Activated CD4-positive, alpha-beta memory T cell treated with anti-CD3 and anti-CD28 coated beads for 36 hours (primary cell): ENCODE measurements at places on chromosomes 5 and 9.

GRCh38 chr9:121294866-121295661, 27.1 kb downstream of the GSN start:
- peaks cover 9% of the 10 kb centered on the region for H3K4me1 ChIP-seq
- no peak for DNase-seq
- H3K36me3 ChIP-seq = no peaks in the 10 kb centered on the region
- H3K27ac ChIP-seq = no peak overlapping the region

- H3K4me1 ChIP-seq = no peaks in the 10 kb centered on the region
- no peaks in the 10 kb centered on the region for H3K36me3 ChIP-seq
- no peak for DNase-seq
- no peak overlapping the region for H3K4me3 ChIP-seq
- no peak overlapping the region for H3K27ac ChIP-seq
Observed at GRCh38 chr9:26789959-26790358, 102.6 kb downstream of the CAAP1 start.

GRCh38 chr5:159097784-159098602, 1.7 kb downstream of the EBF1 start:
- no peak for DNase-seq
- H3K36me3 ChIP-seq = no peaks in the 10 kb centered on the region
- peak overlapping the region; percentile 79 for H3K4me3 ChIP-seq
- H3K4me1 ChIP-seq = peaks cover 32% of the 10 kb centered on the region
- no peak overlapping the region for H3K27ac ChIP-seq

- H3K36me3 ChIP-seq = peaks cover 2% of the 10 kb centered on the region
- peaks cover 48% of the 10 kb centered on the region for H3K4me1 ChIP-seq
- no peaks in the 10 kb centered on the region for H3K27me3 ChIP-seq
- H3K4me3 ChIP-seq = no peak overlapping the region
- no peak for DNase-seq
Observed at GRCh38 chr9:77954013-77954665, 77.5 kb downstream of the GNAQ start.

GRCh38 chr5:52749666-52750065, 38.0 kb upstream of the ITGA1 start:
- no peak for DNase-seq
- H3K4me3 ChIP-seq = no peak overlapping the region
- no peak overlapping the region for H3K27ac ChIP-seq
- H3K27me3 ChIP-seq = peaks cover 1% of the 10 kb centered on the region

DNA sequence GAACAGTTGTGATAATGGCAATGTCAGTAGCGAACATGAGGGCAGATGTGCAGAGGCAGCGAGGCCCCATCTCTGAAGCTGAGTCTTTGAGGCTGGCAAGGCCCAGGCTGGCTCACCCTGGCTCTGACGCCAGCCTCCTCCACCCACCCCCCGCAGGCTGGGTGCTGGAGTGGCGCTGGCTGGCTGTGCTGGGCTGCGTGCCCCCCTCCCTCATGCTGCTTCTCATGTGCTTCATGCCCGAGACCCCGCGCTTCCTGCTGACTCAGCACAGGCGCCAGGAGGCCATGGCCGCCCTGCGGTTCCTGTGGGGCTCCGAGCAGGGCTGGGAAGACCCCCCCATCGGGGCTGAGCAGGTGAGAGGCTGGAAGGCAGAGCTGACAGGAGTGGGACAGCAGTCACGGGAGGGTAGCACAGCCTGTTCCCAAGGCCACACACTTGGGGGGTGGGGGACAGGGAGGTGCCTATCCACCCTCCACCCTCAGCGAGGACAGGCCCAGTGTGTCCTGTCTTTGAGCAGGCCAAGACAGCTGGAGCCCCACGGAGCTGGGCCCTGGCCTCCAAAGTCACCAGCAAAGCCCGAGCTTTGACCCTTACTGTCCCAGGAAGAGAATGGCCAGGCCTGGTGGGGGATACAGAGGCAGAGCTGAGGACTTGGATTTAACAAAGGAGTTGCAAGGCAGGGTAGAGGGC, 5.6 kb downstream of the SLC2A8 start:
- no peak overlapping the region for H3K4me3 ChIP-seq
- peaks cover 40% of the 10 kb centered on the region for H3K27me3 ChIP-seq
- H3K36me3 ChIP-seq = no peaks in the 10 kb centered on the region
- DNase-seq = no peak

GRCh38 chr5:53820802-53821171, 260.3 kb downstream of the NDUFS4 start:
- no peak for DNase-seq
- no peak overlapping the region for H3K4me3 ChIP-seq

DNA sequence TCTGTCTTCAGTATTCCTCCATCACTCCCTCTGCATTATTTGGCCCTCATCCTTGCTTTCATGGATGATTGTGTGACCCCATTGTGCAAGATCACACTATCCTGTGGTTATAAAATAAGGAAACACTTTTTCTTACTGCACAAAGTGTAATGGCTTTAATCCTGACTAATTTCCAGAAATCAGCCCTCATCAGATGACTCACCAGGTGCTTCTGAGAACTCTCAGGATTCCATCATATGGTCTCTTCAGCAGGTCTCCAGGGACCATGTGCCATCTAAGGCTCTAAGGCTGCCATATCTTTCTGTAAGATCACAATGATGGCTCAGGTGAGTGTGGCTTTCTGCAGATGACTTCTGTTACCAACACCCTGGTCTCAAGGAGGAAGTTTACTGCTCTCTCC, 27.3 kb upstream of the FER start:
- H3K4me3 ChIP-seq = no peak overlapping the region
- no peak overlapping the region for H3K27ac ChIP-seq
- no peaks in the 10 kb centered on the region for H3K36me3 ChIP-seq
- peaks cover 9% of the 10 kb centered on the region for H3K27me3 ChIP-seq
- no peak for DNase-seq
- H3K4me1 ChIP-seq = peaks cover 3% of the 10 kb centered on the region

DNA sequence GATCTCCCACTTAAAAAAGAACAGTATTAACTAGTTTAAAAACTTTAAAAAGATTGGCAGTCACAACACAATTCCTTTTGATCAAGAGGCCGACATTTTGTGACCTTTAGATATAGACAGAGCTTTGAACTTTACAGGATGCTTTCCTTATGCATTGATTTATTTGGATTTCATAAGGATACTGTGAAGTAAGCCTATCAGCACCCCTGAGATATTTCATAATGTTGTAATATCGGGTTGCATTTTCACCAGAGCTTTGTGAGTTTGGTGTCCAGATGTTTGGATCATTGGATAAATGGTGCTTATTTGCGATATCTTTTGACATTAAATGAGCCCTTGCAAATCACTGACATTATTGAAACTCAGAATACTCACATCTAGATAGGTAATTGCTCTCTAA, 7.7 kb downstream of the PALM2AKAP2 start:
- no peak overlapping the region for H3K4me3 ChIP-seq
- DNase-seq = no peak
- H3K4me1 ChIP-seq = no peaks in the 10 kb centered on the region
- no peaks in the 10 kb centered on the region for H3K36me3 ChIP-seq

DNA sequence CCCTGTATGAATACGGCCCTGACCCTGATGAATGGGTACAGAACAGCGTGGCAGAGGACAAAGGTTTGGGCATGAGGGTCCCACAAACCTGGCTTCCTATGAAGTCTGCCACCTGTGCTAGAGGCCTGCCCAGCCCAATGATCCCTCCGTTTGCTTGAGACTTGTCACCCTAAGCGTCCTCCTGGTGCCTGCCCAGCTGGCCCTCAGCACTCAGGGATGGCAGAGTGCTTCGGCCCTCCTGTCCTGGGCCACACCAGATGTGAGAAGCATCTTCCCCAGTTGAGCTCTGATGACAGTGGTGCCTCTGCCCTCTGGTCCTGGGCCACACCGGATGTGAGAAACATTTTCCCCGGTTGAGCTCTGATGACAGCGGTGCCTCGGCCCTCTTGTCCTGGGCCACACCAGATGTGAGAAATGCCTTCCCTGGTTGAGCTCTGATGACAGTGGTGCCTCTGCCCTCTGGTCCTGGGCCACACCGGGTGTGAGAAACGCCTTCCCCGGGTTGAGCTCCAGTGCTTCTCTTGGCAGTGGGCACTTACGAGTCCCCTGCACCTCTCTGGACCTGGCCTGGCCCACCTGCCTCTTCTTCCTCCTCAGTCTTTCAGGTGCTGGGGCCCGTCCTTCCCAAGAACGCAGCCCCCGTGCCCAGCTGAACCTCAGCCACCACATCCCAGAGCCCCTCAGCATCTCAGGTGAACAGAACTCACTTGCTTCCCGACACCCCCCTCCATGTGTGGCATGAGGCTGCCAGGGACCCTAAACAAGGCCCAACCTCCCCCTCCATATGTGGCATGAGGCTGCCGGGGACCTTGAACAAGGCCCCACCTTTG, 253.1 kb upstream of the IRX1 start:
- H3K4me3 ChIP-seq = no peak overlapping the region
- H3K4me1 ChIP-seq = no peaks in the 10 kb centered on the region
- DNase-seq = no peak
- H3K36me3 ChIP-seq = no peaks in the 10 kb centered on the region
- H3K27me3 ChIP-seq = no peaks in the 10 kb centered on the region

- no peak overlapping the region for H3K27ac ChIP-seq
- no peaks in the 10 kb centered on the region for H3K36me3 ChIP-seq
- no peaks in the 10 kb centered on the region for H3K4me1 ChIP-seq
- no peak for DNase-seq
Observed at GRCh38 chr9:71552480-71552879, 215.8 kb downstream of the CEMIP2 start.

DNA sequence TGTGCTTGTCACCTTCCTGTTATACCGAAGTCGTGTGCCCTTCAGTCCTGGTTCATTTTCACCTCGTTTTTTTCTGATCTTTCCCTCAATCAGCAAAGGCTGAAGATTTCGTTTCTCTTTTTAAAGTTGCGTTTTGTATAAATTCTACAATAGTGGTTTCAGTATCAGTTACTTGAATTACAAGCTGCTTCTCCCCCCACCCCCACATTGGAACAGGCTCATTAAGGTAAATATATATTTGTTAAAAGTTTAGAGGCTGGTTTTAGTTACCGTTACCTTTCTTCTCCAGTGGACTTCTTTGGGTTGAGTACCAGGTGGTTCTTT, 881 bp downstream of the SUB1 start:
- H3K4me3 ChIP-seq = peak overlapping the region; percentile 86
- no peaks in the 10 kb centered on the region for H3K27me3 ChIP-seq
- H3K4me1 ChIP-seq = peaks cover 61% of the 10 kb centered on the region
- peak overlapping the region; percentile 96 for H3K27ac ChIP-seq
- peaks cover 36% of the 10 kb centered on the region for H3K36me3 ChIP-seq

GRCh38 chr9:68581696-68582095, 41.0 kb upstream of the TMEM252 start:
- no peak for DNase-seq
- H3K36me3 ChIP-seq = no peaks in the 10 kb centered on the region
- H3K27ac ChIP-seq = no peak overlapping the region

DNA sequence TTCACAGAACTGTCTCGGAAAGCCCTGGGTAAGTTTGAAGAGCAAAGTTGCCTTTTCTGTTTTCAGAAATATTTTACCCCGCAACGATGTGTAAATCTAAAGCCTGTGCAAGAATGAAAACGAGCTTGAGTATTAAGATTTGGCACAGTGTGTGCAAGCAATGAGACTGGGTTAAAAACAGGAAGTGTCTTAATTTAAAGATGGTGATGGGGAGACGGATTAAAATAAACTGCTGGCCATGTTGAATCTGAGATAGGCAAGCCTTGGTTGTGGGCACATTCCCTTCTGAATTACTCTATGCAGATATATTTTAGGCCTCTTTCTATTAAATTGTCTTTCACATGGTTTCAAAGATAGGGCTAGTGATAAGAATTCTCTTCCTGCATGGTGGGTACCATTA, 294.2 kb upstream of the DMRT1 start:
- H3K4me1 ChIP-seq = peaks cover 24% of the 10 kb centered on the region
- no peak for DNase-seq
- H3K4me3 ChIP-seq = no peak overlapping the region
- peaks cover 2% of the 10 kb centered on the region for H3K36me3 ChIP-seq
- no peak overlapping the region for H3K27ac ChIP-seq
- no peaks in the 10 kb centered on the region for H3K27me3 ChIP-seq
